ENCODE measurements at places on chromosomes 1 and 21. TPM values are rescaled to one million over a fixed set of nuclear protein-coding genes. Genes with fewer than 3 reads are reported as not detected.

ATP1A4 gene
- not detected for total RNA-seq

MECR gene
- 21.8 TPM for total RNA-seq

DMRTA2 gene
- not detected for total RNA-seq

PCP4L1 gene
- total RNA-seq = not detected

PLA2G2A gene
- 9.4 TPM for total RNA-seq

TMPRSS15 gene
- not detected for total RNA-seq

TSPAN1 gene
- total RNA-seq = 0.49 TPM

C1QA gene
- total RNA-seq = not detected

ZMYM4 gene
- total RNA-seq = 45.0 TPM

PTPRU gene
- 23.5 TPM for total RNA-seq

PRDX1 gene
- 592 TPM for total RNA-seq

HRNR gene
- total RNA-seq = not detected

IL10 gene
- total RNA-seq = not detected

ABCG1 gene
- total RNA-seq = 2.9 TPM

GPR161 gene
- total RNA-seq = 10.5 TPM

H3-3A gene
- 266 TPM for total RNA-seq

CLCA4 gene
- total RNA-seq = not detected

DAB1 gene
- 0.36 TPM for total RNA-seq

MCOLN3 gene
- total RNA-seq = not detected

WNT2B gene
- total RNA-seq = 0.18 TPM

EPRS1 gene
- total RNA-seq = 87.0 TPM

KCNN3 gene
- total RNA-seq = under 0.01 TPM

CYP4Z1 gene
- not detected for total RNA-seq

FCRL1 gene
- total RNA-seq = not detected

FAM78B gene
- total RNA-seq = not detected

FAAH gene
- total RNA-seq = 3.4 TPM

Measured in cardiac atrium fibroblast (primary cell).